ENCODE measurements at places on chromosomes 4 and X.

DNA sequence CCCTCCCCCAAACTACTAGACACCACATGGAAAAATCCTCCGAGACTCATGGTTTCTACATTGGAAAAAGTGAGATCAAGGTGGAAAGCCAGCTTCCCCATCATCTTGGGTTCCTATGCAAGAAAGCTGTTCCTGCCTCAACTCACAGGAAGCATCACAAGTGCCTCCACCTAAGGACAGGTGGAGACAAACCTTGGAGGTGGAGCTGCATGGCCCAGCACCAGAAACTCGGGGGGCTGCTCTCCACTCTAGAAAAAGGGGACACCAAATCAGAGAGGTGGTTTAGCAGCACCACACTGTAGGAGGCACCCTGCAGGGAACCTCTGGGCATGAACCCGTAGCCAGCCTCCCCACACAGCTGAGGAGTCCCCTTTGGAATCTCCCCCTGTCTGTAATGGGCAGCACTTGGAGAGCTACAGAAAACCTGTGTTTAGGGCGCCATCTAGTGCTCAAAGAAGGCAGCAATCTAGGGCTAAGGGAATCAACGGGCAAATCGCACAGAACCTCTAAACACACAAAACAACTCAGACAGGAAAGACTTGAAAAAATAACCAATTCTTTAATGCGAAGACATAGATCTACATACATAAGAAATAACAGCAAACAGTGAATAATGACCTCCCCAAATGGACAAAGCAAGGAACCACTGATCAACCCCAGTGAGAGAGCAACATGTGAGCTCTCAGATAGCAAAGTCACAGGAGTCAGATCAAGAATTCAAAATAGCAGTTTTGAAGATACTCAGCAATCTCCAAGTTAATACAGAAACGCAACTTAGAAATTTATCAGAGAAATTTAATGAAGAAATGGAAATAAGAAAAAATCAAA is 37.0 kb upstream of the ZBTB33 start:
- no peak for DNase-seq

- no peak for DNase-seq
Observed at GRCh38 chrX:23857363-23857762, 50.4 kb downstream of the APOO start.

DNA sequence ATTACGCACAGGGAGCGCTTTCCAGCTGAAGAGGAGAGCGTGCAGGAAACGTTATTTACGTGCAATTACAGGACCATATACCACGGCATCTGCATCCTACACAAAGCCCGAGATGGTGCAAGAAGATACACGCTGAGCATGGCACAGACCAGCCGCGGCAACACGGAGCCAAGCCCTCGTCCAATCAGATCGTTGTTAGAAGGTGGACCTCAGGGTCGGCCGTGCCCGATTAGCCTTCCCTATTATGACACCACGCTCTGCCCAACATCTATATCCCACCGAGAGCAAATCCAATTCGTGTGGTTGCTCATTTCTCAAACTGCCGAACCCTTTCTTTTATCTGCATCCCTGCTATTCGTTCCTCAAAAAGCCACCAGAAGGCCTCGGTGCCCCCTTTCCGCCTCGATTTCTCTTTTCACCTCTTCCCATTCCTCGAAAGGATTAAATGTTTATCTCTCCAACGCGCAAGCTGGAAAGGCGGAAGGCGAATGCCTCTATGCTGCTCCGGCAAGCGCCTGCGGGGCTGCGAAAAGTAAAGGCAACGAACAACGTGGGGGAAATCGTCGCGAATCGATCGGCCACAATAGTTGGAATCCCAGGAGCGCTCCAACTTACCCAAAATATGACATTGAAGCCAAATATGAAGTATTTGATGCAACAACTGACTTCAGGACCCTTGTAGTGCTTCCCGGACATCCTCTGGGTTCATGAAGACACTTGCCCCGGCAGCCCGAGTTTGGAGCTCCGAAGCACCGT is 702 bp downstream of the TSPAN5 start:
- peak; percentile 48 for DNase-seq

DNA sequence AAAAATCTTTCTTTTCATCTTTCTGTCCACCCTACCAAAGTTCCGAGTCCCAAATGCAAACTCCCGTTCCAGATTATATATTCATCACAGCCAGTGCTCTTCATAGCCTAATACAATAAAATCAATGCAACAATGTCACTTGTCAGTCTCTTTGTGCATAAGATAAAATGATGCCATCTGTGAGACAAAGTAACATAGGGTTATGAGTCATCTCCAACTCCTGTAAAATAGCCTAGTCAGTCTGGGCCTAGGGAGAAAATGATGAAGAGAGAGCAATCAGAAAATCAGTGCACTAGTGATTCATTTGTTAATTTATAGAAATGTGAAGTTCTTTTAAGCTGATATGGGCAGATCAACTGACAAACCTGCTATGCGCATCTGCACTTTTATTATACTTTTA is 689.1 kb upstream of the DIAPH2 start:
- DNase-seq: no peak

GRCh38 chrX:10064736-10065135 is 92.0 kb upstream of the CLCN4 start:
- no peak for DNase-seq

GRCh38 chr4:139852612-139853269 is 187.1 kb downstream of the MGST2 start:
- no peak for DNase-seq

GRCh38 chr4:147591106-147591505 is 26.1 kb upstream of the TMEM184C start:
- no peak for DNase-seq

DNA sequence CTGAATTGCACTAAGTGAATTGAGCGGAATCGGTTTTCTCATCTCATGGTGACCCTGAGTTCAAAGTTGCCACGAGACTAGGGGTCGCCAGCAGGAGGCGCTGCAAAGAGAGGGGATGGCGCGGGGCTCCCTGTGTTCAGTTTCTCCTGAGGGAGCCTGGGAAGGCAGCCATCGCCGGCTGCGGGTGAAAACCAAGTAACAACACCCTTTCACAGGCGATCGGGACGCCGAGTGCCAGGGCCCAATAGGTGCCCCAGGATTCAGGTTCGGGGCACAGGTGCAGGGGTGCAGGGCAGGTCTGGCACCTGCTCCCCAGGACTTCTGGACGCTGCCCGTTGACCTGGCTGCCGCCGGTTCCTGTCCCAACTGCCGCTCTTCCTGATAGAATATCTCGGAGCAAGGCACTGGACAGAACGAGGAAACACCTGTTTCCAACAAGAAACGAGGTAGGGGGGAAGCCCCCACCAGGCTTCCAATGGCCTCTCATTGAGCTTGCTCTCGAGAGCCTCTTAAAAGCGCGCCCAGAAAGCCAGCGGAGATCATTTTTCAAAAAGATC is 1.1 kb upstream of the FGF16 start:
- DNase-seq: no peak
